RWPE2 (cell line): ENCODE measurements at places on chromosomes 16 and 17.

- no peak for DNase-seq
These were observed 454.3 kb downstream of the HAPSTR1 start for GRCh38 chr16:9545522-9546437.

DNA sequence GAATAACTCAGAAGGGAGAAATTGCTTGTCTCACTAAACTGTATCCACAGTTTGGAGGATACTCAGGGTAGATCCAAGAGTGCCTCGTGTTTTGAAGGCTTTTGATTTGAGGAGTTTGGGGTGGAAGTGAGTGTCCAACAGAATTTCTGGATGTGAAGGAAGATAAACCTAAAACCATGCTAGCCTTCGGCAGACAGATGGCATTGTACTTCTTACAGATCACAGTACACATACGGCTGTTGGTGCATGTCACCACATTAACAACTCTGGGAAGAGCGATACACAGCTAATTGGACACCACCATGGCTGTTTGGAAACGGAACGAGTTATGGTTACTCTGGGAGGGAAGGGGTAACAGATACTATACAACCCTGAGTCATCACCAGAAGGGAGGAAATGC lies 420.4 kb downstream of the GRIN2A start:
- no peak for DNase-seq

- DNase-seq: no peak
These were observed 9.1 kb upstream of the SIAH1 start for GRCh38 chr16:48394355-48394703.

- DNase-seq: no peak
These were observed 23.1 kb downstream of the ACLY start for GRCh38 chr17:41895617-41896016.

GRCh38 chr17:4610656-4611055 lies 26.3 kb downstream of the SMTNL2 start:
- no peak for DNase-seq

DNA sequence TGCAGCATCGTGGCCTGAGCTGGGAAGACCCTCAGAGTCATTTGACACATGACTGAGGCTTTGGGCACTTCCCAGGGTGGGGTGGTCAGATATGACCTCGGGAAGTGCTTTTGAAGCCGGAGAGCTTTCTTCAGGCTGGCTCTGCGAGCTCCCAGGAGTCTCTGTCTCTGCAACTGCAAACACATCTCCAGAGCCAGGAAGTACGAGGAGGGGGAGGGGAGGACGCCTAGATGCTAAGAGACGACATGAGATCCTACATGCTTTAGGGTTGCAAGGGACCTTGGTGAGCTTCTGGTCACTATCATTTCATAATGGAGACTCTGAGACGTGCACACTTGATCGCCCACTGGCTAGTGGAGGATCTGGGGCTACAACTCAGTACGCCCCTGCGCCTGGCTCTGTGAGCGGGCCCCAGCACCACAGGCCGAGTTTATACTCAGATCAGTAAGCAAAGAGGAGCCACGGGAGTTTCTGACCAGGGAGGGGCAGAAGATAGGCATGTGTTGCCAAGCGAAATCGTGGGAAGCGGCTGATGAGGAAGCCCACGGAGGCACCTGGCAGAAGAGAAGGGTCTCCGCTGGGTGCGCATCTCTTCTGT lies 527 bp upstream of the MGAT5B start:
- DNase-seq: no peak

DNA sequence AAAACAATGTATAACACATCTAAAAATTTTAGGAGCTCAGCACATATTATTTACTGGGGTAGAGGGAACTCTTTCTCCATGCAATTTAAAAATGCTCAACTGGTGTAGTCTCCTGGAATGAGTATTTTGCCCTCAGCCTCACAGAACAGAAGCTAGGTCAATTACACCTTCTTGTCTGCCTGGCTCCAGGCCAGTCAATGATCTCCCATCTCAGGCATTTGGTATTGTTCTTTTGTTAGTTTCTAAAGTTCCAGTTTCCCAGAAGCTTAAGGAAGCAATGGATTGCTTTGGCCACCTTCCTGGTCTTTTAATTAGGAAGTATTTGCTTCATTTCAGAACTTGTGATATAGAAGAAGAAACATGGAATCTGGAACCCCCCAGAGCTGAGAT lies 360.3 kb upstream of the ASIC2 start:
- no peak for DNase-seq

- DNase-seq: no peak
These were observed 71.6 kb downstream of the MYO1D start for GRCh38 chr17:32805029-32805976.

DNA sequence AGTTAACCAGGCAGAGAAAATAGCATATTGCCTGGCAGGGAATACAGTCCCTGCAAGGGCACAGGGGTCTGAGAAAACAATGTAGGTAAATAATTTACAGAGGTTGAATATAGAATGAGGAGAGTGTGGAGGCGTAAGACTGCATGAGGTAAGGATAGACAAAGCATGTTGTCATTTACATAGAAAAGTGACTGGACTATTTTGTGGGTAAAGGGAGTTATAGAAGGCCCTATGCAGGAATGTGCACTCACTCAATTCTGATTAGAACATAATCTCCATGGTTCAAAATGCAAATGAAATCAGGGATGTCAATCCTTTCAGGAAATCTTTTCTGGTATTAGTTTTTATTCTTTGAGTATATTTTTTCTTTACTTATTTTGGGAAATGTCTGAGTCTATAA lies 285.7 kb upstream of the SALL1 start:
- no peak for DNase-seq

- DNase-seq: no peak
These were observed 3.8 kb downstream of the CRYM start for GRCh38 chr16:21274172-21274726.

DNA sequence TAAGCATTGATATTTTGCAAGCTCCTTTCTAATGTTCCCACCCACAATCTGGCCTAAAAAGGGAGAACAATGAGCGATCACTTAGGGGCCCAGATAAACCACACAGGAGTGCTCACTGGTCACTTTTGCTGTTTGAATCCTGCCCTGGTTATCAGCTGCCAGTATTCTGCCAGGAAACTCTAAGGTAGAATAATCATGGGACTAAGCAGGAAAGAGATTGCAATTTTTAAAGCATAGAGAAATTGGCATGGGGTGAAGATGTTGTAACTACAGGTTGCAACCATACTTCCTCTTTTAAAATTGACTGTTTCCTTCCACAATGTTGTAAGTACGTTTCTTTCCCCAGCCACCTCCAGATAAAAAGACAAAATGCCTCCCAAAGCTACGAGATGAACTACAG lies 251.2 kb upstream of the CDH11 start:
- DNase-seq: no peak

- DNase-seq: peak; percentile 52
These were observed 11.8 kb downstream of the TTYH2 start for GRCh38 chr17:74224959-74225725.

DNA sequence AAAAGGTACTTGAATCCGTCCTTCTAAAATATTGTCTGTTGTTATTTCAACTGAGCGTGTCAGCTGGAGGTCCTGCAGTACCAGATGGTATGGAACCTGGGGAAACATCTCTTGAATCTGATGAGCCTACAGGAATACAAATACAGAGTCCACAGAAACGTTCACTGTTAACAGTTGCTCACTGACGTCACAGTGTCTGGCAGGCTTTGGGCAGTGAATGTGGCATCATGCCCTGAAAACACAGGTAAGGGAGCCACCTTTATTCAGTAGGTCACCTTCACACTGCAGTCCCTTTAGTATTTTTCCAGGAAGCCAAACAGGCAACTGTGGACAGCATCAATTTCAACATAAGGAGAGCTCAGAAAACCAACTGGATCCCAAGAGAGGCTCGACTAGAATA lies 56.1 kb downstream of the AMFR start:
- DNase-seq: no peak

DNA sequence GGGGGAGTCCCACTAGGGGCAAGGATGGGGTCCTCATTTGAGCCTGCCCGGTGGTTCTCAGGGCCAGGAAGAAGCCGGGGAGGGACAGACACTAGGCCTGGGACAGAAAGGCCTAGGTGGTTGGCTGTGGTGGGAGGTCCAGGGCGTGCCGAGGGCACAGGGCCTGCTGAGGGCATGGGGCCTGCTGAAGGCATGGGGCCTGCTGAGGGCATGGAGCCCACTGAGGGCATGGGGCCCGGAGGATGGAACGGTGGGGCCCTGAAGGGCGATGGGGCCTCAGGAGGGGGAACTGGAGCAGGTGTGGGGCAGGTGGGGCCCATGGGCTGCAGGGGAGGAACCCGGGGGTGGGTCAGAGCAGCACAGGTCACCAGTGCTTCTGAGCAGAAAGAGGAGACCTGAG lies 31.2 kb downstream of the PELP1 start:
- DNase-seq: no peak

- no peak for DNase-seq
These were observed 12.9 kb upstream of the ODF4 start for GRCh38 chr17:8326511-8327302.

- no peak for DNase-seq
These were observed 930 bp downstream of the SPNS2 start for GRCh38 chr17:4499431-4500190.

DNA sequence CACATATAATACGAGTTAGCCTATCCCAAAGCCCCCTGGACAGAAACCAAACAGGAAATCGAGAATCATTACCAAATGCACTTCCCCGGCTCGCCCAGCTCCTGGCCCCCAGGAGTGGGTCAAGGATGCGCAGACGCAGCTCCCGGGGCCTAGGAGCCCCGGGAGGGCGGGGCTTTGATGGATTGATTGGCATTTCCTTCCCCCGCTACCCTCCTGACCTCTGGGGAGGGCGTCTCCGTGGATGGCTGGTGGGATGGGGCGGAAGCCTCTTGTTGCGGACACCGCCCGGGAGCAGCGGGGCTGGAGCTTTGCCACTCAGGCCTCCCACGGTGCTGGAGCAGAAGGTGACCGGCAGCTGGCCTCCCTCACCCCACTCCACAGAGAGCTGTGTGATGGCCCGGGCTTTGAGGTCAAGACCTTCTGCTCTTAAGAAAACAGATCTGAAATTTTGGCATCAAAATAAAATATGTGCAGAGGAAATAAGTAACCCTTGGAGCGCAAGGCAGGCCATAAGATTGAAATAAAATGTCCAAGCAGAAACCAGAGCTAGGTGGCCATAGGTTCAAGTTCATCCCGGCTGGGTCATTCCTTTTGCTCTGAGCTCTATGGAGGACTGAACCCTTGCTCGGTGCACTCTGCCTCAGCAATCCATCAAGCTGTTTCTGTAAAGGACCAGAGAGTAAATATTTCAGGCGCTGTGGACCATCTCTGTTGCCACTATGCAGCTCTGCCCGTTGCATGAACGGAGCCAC lies 262.3 kb downstream of the SOX9 start:
- no peak for DNase-seq

- DNase-seq: no peak
These were observed 26.0 kb downstream of the TBX4 start for GRCh38 chr17:61478026-61478789.

- DNase-seq: no peak
These were observed 18.5 kb upstream of the ZFHX3 start for GRCh38 chr16:73066331-73066926.

DNA sequence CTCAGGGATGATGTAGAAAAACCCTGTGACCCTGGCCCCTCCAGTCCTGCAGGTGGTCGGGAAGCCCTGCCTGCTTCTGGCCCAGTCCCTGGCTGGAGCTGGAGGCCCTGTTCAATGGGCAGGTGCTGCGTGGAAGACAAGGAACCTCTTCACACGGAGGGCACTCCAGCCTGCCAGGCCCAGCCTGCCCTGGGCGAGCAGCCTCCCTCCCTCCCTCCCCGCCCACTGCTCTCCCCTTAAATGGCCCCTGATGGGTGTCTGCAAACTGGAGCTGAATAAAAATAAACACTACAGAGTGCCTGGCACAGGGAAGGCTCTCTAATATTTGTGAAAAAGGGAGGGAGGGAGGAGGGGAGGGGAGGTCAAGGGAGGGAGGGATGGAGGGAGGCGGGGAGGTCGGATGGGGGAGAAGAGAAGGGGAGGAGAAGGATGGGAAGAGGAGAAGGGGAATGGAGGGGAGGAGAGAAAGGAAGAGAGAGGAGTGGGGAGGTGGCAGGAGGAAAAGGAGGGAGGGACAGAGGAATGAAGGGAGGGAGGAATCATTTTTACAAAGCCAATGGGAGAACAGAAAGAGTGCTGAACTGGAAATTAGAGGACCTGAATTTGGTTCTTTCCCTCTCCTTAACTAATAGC lies 222.8 kb upstream of the TNRC6C start:
- peak; percentile 45 for DNase-seq

GRCh38 chr16:69680358-69680757 lies 46.0 kb downstream of the NQO1 start:
- no peak for DNase-seq

GRCh38 chr17:9001559-9001958 lies 19.8 kb upstream of the NTN1 start:
- DNase-seq: no peak

GRCh38 chr16:14196539-14196938 lies 125.4 kb downstream of the MRTFB start:
- DNase-seq: no peak
